ENCODE measurements at places on chromosomes 11 and 22.
A peak's percentile ranks its signal among the peaks of the same experiment; 100 is the strongest.

GRCh38 chr22:43239193-43239780, 52.4 kb upstream of the TTLL12 start:
- DNase-seq, result no peak

GRCh38 chr11:89490602-89490980, 584 bp downstream of the NOX4 start:
- no peak for DNase-seq

GRCh38 chr11:78248191-78248590, 59.5 kb downstream of the USP35 start:
- DNase-seq, result no peak

DNA sequence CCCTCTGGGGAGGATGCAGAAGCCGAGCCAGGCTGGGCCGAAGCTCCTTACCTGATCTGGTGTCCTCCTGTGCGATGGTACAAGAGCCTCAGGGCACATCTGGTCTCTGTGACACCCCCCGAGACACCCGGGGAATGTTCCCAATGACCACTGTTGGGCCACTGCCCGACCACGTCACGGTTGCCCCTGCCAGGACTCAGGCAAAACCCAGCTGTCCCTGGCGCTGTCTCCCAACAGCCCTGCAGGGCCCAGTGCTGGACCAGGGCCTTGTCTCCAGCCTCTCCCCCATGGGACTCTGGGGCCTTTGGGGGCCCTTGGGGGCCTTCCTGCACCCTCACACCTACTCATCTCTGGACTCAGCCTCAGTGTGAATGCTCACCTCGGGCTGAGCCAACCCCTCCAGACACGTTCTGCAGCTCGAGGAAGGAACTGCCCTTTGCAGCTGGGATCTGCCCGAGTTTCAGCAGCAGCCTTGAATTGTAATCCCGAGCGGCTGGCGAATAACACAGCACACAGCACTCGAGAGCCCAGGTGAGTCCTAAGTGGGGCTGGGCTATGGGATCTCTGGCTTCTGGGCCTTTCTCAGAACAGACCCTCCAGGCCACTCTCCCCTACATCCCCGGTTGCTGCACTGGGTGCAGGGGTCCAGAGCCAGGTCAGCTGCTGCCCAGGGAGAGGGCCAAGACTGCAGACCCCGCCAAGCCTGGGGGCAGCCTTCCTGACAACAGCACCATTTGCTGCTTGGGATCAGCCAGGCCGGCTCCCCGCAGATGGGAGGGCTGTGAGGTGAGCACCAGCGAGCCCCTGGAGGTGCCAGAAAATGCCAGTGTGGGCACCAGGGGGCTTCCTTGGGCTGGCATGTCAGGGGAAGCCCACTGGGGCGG, 39.8 kb downstream of the RTN4R start:
- DNase-seq, result no peak

DNA sequence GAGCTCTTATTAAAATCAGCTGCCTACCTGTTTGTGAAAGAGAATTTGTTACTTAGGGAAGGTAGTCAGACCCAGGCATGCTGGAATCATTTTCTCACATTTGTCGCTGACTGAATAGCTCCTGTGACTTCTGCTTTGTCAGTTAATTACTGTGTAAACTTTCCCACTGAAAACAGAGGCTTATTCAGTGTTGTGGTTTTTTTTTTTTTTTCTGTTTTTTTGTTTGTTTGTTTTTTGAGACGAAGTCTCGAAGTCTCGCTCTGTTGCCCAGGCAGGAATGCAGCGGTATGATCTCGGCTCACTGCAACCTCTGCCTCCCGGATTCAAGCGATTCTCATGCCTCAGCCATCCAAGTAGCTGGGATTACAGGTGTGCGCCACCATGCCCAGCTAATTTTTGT, 5.6 kb upstream of the LDLRAD3 start:
- no peak for DNase-seq

DNA sequence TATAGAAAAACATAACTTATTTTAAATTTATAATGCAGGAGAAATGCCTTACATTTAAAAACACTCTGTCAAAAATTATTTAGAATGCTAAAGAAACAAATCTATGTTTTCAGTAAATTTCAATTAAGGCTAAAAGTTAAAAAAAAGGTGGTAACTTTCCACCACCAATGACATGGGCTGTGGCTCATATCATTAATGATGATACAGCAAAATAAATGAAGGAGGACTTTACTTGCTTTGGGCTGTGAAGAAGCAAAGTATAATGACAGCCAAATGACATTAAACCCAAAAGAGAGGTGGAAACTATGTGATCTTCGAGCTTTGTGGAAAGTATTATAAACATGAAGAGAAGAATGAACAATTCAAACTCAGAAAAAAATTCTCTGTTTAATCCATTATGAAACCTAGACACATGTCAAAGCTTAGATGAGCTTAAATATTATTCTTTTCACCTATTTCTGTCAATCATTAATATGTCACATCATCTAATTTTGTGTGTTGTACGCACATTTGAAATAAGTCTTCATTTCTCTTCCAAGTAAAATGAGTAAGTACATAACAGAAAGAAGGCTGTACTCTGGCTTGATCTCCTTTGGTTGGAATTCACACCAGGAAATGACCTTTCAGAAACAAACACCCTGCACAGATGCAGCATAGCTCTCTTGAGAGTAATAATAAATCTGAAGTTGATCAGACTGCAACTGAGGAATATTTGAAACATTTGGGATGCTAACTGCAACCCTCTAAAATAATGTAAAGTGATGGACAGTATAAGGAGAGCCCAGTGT, 265.8 kb downstream of the TTC28 start:
- no peak for DNase-seq

DNA sequence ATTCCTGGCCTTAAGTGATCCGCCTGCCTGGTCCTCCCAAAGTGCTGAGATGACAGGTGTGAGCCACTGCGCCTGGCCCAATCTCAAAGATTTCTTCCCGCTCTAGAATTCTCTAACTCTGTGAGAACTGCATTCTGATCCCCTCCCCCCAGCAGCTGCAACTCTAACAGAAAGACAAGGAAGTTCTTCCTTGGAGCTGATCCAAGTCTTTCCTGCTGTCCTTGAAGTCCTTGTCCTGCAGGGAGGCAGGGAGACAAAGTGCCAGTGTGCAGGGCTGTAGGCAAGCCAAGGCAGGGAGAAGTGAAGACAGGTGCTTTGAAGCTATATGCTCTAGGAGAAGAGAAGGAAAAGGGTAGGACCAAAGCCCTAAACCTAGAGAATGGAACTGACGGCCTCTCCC, 9.5 kb upstream of the GGA1 start:
- DNase-seq, result no peak

GRCh38 chr11:112880495-112880894, 80.7 kb upstream of the NCAM1 start:
- DNase-seq, result peak; percentile 1

GRCh38 chr11:39011797-39012196, 2413.8 kb upstream of the RAG2 start:
- DNase-seq, result no peak

DNA sequence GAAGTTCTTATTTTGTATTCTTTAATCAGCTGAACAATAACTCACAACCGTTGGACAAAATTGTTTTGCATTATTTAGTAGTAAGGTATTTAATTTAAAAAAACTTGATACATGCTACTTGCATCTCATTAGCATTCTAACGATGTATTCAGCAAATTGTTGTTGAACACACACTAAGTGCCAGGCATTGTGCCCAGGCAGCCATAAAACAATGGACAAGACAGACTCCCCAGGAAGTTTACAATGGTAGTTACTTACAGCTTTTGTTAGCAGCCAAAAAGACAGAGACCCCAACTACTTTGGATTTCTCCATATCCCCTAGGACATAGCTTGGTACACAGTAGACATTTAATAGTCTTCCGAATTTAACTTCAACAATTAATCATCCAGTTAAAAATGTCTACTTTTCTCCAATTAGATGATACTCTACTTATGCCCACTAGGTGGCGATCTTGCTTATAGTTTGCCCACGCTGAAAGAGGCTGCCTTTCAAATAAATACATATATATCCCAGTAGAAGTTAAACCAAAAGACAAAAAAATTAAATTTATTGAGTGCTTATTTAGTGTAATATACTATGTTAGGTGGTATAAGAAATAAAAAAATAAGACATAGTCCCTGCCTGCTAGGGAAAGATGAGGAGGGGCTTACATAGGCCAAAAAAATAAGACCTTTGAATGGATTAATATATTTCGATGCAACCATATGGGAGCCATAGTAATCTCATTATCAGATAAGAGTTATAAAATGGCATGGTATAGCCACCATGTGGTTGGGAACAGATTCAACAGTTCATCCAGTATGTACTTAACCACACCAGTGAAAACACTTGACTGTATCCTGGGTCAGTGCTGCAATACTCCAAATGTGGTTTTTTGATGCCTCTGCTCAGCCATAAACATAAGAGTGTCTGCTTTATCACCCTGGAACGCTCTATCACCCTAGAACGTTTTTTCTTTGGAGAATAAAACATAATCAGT, 2.0 kb upstream of the FJX1 start:
- DNase-seq, result no peak

DNA sequence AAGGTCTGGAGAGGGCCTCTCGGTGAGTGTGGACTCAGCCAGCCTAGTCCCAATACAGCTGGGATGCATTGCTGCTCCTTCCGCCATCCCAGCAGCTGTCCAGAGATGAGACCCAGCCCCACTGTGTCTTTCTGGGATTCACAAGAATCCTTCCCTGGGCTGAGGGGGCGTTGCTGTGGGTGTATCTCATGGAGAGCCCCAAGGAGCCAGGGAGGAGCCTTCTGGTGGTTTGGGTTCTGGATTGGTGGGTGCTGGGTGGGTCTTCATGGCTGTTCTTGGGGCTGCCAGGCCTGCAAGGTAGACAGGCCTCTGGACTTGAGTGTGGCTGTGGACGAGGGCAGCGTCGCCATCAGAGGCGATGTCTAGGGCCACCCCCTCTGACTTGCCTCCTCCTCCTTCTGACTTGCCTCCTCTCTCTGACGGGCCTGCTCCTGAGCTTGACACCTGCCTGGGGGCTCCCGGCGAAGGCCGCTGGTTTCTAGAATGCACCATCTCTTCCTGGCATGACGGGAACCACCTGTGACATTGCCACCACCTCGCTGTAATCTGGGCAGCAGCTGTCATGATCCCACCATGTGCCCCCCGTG, 17.2 kb downstream of the KCNQ1 start:
- DNase-seq, result no peak

DNA sequence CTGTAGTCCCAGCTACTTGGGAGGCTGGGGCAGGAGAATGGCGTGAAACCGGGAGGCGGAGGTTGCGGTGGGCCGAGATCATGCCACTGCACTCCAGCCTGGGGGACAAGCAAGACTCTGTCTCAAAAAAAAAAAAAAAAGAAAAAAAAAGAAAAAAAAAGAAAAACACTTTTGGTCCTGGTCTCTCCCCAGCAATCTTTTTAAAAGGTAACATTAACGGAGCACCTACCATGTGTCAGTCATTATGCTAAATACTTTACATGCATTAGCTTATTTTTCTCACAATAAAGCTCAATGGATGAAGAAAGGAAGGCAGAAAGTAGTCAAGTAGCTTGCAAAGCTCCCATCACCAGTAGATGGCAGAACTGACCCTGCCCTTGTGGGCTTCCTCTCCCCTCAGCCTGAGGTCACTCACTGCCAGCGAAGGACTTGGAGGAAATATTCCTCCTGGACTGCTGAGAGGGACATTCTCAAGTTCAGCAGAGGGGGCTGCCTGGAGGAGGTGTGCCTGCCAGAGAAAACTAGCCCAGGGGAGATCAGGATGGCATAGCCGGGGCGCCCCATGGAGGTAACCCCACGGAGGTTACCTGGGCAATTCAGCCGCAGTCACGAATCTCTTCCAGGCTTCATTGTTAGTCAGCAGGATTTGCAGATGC, 15.5 kb downstream of the APOL3 start:
- DNase-seq, result no peak

GRCh38 chr11:75969626-75970308, 154.8 kb downstream of the UVRAG start:
- no peak for DNase-seq

DNA sequence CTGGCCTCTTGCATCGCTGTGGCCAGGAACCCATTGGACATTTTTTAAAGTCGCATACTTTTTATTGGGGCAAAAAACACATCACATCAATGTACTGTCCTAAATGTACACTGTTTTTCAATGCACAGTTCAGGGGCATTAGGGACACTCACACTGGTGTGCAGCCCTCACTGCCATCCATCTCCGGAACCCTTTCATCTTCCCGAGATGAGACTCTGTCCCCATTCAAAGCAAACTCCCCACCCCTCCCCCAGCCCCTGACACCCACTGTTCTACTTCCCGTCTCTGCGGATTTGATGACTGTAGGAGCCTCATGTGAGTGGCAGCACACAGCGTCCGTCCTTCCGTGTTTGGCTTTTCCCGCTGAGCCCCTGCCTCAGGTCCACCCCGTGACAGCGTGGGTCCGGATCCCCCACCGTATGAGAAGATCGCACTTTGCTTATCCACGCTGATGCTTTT, 41.8 kb upstream of the TH start:
- DNase-seq, result no peak

DNA sequence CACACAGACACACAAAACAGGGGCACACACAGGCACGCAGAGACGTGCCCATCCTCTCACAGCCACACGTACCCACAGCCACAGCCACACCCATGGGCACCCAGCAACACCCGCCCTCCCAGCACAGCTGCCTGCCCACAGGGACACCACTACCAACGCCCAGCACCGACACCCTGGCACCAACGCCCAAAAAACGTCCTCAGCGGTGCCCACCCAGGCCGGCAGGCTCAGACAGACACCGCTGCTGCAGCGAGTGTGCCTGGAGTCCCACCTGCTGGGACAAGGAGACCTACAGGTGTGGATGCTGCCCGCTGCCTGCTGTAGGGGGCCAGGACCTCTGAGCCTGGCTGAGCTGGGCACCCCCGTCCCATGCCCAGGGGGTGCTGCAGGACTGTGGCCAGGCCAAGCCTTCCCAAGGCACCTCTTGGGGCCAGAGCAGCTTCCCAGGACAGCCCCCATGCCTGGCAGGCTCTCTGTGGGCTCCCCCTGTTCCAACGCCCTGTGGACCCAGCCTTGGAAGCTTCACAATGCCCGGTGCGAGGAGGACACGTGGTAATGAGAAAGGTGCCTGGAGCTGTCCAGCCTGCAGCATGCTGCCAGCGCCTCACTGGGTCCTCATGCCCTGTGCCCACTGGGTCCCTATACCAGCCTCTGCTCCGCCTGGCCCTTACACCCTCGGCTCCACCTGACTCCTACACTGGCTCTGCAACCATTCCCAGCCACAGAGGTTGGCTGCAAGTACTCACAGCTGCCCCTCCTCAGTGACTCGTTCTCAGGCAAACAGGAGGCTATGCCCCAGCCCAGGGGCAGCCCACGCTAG, 45.8 kb upstream of the TH start:
- no peak for DNase-seq

- no peak for DNase-seq
These were observed 202.9 kb downstream of the MIAT start for GRCh38 chr22:26860301-26860700.

GRCh38 chr22:50523806-50524675, 1.4 kb downstream of the SCO2 start:
- no peak for DNase-seq

GRCh38 chr11:78397398-78397797, 20.2 kb downstream of the GAB2 start:
- no peak for DNase-seq

DNA sequence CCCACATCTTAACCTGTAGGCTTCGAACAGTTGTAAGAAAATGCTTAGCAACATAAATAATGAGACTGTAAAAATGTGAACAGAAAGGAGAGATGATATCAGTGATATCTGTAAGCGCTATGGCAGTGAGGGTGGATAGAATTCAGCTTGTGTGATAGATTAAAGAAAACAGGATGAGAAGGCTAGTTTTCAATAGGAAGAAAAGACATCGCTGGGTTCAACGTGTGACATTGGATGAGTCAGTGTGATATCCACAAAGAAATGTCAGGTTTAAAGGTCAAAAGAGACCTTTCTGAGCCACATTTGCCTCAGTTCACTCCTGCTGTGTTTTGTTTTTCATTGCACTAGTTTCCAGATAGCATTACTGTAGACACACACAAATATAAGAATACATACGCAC, 13.7 kb upstream of the RFPL3 start:
- no peak for DNase-seq
